ENCODE measurements at places on chromosomes 1 and 21.

GRCh38 chr1:54944610-54945392 lies 35.6 kb upstream of the TMEM61 start:
- peak; percentile 70 for DNase-seq
- H3K27me3 ChIP-seq = no peaks in the 10 kb centered on the region
- H3K4me1 ChIP-seq = peaks cover 21% of the 10 kb centered on the region
- peak overlapping the region; percentile 56 for H3K4me3 ChIP-seq

GRCh38 chr1:174988539-174988938 lies 11.2 kb upstream of the CACYBP start:
- no peaks in the 10 kb centered on the region for H3K27me3 ChIP-seq
- no peaks in the 10 kb centered on the region for H3K36me3 ChIP-seq
- no peak for DNase-seq
- no peak overlapping the region for H3K27ac ChIP-seq

DNA sequence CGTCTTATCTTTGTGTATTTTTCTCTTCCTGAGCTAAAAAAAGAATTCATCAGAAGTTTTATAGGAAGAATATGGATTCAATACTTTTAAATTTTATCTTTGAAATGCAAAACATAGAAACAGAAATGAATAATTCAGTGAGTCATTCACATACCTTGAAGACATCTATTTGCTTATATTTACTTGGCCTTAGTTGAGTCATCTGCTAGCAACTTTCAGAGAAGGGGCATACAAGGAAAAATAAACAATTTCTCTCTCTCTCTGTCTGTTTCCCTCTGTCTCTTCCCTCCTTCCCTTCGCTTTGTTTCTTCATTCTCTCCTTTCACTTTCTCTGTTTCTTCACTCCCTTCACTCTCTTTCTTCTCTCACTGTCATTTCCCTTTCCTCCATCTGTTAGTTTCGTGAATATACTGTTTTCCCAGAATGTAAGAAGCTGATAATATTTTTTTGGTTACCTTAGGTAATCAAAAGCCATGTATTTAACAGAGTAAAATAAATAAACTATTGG lies 477.2 kb downstream of the BRINP3 start:
- no peaks in the 10 kb centered on the region for H3K4me1 ChIP-seq
- no peak for DNase-seq
- no peak overlapping the region for H3K27ac ChIP-seq
- H3K36me3 ChIP-seq = no peaks in the 10 kb centered on the region

DNA sequence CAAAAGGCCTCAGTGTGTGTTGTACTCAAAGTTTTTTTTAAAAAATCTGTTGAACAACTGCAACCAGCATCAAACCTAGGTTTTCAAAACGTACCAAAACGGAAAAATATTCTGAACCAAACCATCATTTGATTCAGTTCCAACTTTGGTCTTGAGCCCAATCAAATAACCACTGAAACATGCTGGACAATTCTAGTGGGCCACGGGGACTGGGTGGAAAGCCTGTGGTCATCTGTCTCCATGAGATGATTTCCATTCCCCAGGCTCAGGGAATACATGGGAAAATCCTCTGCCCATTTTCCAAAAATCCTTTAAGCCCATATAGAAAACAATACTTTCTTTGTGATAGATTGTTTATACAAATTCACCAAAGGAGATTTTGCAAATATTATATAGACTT lies 22.5 kb downstream of the ITPKB start:
- H3K36me3 ChIP-seq = no peaks in the 10 kb centered on the region
- H3K27ac ChIP-seq = no peak overlapping the region
- no peak overlapping the region for H3K4me3 ChIP-seq
- DNase-seq = no peak

All from HepG2 (cell line).